HFFc6 (cell line): ENCODE measurements at places on chromosomes 1 and 21. TPM values are rescaled to one million over a fixed set of nuclear protein-coding genes. Genes with fewer than 3 reads are reported as not detected.

GRCh38 chr1:112778137-112778536, 63.0 kb upstream of the PPM1J start:
- DNase-seq = no peak

The SHCBP1L gene
- not detected in 3 replicates for total RNA-seq

The CD2 gene
- not detected in 3 replicates for total RNA-seq

The LYST gene
- total RNA-seq = 14.4 to 19.8 TPM (median 15.5 TPM) in 3 replicates

The CD1D gene
- not detected in 2 replicates for total RNA-seq
